Globus pallidus (tissue), 1 donor: ENCODE measurements at places on chromosomes 1 and 21.

DNA sequence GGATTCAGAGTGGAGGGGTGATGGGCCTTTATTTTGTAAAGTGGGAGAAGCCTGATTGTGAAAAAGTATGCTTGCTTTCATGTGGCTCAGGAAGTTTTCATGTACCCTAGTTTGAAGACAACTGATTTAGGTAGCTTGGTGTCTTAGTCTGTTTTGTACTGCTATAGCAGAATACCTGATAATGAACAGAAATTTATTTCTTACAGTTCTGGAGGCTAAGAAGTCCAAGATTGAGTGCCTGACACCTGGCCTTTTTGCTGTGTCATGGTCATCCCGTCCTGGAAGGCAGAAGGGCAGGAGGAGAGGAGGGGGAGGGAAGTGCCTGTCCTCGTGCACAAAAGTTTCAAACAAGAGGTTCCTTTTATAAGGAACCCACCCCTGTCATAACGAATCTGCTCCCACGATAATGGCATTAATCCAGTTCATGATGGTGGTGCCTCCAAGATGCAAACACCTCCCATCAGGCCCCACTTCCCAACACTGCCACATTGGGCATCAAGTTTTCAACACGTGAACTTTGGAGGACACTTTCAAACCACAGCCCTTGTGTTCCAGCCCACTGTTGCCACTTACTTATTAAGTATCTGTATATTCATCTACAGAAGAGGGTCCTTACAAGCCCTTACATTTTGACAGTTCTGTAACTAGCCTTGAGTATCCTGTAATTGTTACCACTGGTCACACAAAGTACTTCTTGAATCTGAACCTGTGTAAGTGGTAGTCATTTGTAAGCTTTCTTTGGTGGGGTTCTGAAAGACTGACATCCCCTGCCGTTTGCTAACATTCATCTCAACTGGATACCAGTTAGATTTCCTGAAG is 9.5 kb downstream of the UCK2 start:
- no peak for DNase-seq

DNA sequence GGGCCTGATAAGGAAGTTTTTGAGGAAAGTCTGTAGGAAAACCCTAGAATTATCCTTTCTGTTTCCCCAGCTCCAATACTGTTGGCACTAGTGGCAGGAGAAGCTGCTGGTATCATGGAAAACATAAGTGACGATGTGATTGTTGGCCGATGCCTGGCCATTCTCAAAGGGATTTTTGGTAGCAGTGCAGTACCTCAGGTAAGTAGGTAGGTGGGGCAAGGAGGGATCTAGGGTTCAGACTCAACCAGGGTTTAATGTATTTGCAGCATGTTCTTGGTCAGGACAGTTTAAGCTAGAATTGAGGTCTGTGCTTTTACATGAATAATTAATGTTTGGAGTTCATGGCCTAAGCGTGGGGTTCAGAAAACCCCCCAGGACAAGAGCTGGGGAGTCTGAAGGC is 62.1 kb downstream of the KDM1A start:
- no peak for DNase-seq

DNA sequence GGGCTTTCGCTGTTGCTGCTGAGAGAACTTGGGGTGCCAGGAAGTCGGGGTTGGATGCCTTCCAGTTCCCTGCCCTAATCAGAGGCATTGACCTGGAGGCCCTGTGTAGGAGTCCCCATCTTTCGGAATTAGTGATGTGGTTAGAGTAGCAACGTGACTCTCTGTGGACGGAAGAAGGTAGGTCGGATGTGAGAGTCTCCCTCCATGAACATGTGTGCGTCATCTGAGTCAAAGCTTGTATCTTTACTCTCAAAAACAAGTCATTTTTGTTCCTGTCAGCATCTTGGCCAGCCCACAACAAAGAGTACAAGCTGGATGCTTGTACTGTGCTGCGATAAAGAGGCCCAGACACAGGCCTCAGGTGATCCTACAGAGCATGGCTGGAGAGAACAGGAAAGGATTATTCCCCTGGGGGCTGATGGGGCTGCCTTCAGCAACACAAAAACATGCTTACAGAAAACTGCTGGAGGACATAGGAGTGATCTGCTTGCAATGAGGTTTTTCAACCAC is 31.0 kb upstream of the IL10 start:
- DNase-seq = no peak

GRCh38 chr1:43934101-43934985 is 742 bp downstream of the ARTN start:
- DNase-seq = no peak

- DNase-seq = peak; percentile 69
These were observed 27.5 kb downstream of the ARID1A start for GRCh38 chr1:26723013-26723991.

GRCh38 chr21:42654179-42654912 is 925 bp downstream of the PDE9A start:
- DNase-seq = no peak

GRCh38 chr1:218365226-218365999 is 20.3 kb downstream of the TGFB2 start:
- no peak for DNase-seq

GRCh38 chr1:230504310-230504709 is 78.2 kb upstream of the PGBD5 start:
- DNase-seq = no peak

GRCh38 chr21:17495680-17496079 is 17.2 kb upstream of the CXADR start:
- no peak for DNase-seq

DNA sequence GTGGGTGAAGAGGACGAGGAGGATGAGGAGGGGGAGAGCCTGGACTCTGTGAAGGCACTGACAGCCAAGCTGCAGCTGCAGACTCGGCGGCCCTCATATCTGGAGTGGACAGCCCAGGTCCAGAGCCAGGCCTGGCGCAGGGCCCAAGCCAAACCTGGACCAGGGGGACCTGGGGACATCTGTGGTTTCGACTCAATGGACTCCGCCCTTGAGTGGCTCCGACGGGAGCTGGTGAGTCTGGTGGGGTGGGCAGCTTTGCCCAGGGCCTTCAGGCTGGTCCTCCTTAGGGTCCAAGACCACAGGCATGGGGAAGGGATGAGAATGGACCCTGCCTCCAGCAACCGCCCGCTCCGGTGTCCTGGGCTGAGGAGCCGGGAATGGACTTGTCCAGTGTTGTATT is 430 bp downstream of the FAM167B start:
- DNase-seq = no peak

DNA sequence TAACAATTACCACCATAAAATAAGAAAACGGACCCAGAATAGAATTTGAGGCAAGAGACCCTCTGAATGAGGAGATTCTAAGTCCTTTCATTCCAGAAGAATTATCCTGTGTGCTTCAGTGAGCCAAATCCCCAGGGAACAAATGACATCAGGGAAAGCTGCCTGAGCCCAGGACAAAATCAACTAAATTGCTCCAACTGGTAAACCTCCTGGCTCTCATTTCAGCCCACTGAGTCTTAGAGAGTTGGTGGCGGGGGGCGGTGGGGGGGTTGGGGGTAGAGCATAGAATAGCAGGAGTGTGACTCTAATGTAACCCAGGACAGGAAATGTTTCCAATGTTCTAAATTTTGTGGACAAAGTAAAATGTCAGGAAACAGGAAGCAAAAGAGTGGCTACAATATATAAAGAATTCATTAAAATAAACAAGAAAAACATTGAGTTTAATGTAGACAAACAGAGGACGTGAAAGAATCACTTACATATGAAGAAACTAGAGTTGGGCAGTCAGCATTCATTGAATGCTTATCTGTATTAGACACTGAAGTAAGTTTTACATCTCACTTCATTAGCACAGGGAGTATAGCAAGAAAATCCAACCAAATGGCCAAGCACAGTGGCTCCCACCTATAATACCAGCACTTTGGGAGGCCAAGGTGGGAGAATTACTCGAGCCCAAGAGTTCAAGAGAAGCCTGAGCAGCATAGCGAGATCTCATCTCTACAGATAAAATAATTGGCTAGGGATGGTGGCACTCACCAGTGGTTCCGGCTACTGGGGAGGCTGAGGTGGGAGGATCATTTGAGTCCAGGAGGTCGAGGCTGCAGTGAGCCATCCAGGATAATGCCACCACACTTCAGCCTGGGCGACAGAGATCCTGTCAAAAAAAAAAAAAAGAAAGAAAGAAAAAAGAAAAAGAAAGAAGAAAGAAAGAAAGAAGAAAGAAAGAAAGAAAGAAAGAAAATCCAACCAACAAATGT is 75.1 kb downstream of the DHRS3 start:
- DNase-seq = no peak

DNA sequence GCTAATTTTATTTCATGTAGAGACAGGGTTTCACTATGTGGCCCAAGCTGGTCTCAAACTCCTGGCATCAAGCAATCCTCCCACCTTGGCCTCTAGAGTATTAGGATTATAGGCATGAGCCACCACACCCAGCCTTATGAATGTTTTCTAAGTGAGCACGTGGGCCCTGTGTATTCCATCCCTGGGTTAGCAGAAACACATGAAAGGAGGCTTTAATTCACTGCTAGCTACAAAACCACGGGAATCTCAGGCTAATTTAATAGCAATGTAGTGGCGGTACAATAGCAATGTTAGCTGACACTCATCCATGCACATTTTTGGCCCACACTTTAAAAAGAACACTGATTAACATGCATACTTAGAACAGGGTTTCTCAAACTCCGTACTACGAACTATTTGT is 32.0 kb downstream of the VTCN1 start:
- DNase-seq = no peak

DNA sequence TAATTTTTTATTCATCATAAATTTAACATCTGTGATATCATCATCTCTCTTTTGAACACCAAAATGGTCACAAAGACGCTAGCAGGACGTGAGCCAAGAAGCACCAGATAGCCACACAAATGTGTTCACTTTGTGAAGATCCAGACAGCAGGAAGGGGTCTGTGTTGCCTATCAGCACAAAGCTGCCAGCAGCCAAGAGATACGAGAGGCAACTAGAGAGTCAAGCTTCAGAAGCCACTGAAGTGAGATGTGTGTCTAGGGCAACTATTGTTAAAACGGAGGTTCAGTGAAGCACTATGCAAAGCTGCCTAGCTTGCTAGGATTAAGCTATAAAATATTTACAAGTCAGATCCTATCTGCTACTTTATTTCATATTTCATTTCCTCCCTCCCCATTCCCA is 45.3 kb downstream of the NDC1 start:
- no peak for DNase-seq

- DNase-seq = no peak
These were observed 183.0 kb downstream of the CYYR1 start for GRCh38 chr21:26389971-26390641.

GRCh38 chr1:37949524-37950152 is 2.8 kb upstream of the INPP5B start:
- DNase-seq = no peak

DNA sequence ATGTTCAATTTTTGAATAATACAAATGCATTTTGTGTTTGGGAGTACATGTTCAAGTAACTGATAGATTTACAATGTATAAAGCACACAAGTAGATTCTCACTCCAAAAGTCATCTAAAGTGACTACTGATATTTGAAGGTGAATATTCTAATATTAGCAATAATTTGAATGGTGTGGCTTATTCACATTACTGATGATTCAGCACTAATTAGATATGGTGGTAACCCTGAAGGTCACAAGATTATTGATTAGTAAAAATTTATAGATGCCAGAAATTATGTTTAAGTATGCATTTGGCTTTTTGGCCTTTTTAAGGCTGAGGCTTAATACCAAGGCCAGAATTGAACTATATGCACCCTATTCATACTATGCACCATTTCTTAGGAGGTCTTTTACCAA is 52.4 kb upstream of the TENT5C start:
- no peak for DNase-seq

DNA sequence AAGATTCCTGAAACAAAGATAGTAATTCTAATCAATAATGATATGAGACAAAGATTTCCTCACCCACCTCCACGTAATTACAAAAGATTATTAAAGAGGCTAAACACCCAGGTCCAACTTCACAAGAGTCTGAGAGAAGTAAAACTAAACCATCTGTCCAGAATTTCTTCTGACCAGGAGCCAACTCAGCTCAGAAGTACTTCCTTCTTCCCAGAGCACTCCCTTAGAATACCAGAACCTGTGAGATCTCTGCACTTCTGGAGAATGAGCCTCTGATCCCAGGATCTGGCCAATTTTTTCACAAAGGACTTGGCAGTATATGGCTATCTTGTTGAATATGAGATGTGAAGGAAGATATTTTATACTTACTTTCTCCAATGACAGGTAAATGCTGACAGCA is 120.6 kb upstream of the PALMD start:
- DNase-seq = no peak

DNA sequence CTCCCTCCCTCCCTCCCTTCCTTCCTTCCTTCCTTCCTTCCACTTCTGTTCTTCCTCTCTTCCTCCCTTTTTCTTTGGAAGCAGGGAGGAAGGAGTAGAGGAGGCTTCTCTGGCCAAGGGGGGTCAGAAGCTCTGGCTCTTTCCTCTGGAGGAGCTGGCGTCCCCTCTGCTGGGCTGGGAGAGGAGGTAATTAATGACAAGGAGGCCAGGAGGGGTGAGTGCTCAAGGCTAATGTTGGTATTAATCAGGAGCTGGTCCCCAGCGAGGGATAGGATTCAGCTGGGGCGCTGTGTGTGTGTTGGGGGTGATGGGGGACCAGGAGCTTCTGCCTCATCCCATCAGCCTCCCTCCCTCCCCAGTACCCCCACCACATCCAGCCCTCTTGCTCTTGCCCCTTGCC is 6.2 kb upstream of the PEAR1 start:
- no peak for DNase-seq

- DNase-seq = peak; percentile 9
These were observed 86.6 kb downstream of the ZBTB18 start for GRCh38 chr1:244137725-244138124.

GRCh38 chr1:84851839-84852238 is 41.2 kb downstream of the LPAR3 start:
- DNase-seq = no peak

- no peak for DNase-seq
These were observed 416.5 kb downstream of the PLA2G4A start for GRCh38 chr1:187245201-187245600.

GRCh38 chr1:64887689-64888217 is 78.6 kb downstream of the JAK1 start:
- DNase-seq = no peak

DNA sequence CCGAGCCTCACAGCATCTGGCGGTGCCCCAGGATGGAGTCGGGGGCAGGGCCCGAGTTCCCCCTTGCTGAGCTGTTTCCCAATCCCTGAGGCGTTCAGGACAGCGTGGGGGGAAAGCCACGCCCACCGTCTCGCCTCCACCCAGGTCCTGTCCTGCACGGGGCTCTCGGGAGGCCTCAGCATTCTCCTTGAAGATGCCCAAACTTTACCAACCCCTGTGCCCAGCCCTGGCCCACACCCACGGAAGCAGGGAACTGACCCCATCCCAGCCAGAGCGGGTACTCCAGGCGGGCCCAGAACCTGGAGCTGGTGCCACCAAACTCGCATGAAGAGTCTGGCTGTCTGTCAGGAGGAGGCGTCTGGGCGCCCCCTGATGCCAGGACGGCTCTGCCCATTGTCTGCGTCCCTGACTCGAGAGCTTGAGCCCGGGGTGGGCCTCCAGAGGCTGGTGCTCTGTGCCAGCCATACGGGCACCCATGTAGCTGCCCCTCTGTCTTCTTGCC is 35.3 kb upstream of the POFUT2 start:
- DNase-seq = no peak
